ENCODE measurements at places on chromosomes 12 and 14.

DNA sequence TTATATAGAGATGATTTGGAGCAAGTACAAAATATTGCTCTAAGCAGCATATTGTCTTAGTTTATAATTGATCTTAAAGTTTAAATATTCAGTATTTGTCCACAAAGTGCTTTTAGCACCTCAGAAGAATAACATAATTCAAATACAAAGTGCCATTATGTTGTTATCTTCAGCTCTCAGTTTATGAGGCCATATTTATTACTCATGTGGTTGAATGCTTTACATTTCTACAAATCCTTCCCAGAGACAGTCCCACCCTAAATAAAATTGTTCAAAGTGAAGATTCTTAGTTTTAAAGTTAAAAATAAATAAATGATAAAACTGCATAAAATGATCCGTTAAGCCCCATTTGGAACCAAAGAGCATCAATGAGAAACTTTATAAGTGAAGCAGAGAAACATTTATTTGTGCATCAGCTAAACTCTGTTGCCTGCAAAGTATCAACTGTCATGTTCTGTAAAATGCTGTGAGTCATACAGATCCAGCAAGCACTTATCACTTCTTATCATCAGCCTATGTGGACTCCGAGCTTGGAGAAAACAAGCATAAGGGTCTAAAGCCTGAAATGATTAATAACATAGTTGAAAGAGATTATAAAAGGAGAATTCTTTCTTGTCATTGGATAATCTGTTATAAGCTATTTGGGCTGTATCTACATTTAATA is 218.9 kb downstream of the ADAMTS20 start:
- DNase-seq, result no peak

- no peak for DNase-seq
Measured at GRCh38 chr14:44795725-44796124, 166.0 kb downstream of the KLHL28 start.

GRCh38 chr14:39097159-39097558 is 5.9 kb downstream of the SEC23A start:
- no peak for DNase-seq

DNA sequence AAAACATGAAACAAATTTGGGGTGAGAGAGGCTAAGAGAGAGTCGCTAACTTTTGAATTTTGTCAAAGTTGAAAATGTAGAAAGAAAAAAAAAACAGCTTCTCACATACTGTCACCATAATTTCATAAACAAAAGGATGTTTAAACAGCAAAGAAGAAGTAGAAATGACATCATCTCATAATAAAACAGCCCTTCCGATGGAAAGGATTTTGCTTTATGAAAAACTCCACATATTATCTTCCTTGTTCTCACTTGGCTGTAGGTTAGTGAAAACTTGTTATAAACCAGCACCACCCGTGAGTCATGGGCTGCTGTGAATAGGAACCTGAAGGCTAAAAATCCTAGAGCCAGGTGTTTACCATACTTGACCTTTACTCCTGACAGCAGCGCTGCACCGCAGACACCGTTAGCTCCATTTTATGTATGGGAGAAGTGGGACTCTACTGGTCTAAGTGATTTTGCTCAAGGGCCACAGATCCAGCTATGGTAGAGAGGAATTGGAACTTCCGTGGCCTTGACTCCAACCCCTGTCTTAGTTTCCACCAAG is 63.0 kb upstream of the VRK1 start:
- no peak for DNase-seq

DNA sequence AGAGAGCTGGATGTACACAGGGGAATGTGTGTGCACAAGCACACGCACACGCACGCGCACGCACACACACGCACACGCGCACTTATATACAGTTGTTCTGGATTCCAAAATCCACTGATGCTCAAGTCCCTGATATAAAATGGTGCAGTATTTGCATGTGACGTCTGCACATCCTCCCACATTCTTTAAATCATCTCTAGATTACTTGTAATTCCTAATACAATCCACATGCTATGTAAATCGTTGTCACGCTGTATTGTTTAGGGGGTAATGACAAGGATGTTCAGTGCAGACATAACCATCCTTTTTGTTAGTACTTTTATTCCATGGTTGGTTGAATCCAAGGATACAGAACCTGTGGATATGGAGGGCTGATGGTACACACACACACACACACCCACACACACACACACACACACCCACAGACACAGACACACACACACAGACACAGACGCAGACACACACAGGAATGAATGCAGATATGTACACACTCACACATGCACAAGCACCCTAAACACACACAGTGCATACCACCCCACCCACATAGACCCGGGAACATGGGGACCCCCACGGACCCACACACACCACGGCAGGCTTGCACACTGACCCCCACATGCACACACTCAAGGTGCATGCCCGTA is 188.5 kb upstream of the PRMT8 start:
- no peak for DNase-seq

DNA sequence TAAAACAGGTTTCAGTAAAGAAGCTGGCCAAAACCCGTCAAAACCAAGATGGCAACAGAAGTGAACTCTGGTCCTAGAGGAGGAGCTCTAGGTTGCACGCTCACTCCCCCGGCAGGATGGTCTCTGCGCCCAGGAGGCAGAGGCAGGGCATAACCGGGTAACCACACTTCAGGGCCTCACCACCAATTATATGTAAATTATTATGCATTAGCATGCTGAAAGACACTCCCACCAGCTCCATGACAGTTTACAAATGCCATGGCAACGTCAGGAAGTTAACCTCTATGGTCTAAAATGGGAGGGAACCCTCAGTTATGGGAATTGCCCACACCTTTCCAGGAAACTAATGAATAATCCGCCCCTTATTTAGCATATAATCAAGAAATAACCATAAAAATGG is 20.1 kb upstream of the SLC6A12 start:
- no peak for DNase-seq

DNA sequence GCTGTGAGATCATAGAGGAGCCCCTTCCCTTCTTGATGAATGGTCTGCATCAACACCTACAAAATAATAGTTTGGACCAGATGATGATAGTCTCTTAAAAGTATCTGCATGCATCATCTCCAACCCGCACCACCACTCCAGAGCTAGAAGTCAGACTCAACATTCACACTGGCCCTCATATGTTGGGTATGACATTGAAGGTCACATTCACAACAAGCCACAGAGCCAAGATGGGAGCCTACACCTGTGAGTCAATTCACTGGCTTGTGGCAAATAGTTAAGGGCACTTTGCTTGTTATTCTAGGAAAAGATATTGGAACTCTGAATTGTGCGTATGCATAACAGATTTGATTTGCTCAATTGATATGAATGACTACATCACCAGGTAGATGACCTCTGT is 1197.9 kb downstream of the VRK1 start:
- no peak for DNase-seq

DNA sequence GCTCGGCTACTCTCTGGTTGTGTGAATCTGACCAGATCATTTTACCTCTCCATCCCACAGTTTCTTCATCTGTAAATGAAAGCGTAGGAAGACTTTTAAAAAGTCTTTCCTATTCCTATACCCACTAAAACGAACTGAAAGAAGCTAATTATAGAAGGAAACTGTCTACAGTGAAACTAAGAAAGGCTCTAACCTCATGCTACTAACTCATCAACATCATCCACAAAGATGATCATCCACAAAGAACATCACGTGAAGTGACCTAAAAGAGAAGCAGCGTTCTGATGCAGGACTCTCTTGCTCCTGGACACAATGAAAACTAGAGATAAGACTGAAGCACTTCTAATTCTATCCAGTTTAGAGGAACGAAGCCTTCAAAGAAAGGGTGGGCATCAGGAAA is 58.5 kb upstream of the OSBPL8 start:
- no peak for DNase-seq

DNA sequence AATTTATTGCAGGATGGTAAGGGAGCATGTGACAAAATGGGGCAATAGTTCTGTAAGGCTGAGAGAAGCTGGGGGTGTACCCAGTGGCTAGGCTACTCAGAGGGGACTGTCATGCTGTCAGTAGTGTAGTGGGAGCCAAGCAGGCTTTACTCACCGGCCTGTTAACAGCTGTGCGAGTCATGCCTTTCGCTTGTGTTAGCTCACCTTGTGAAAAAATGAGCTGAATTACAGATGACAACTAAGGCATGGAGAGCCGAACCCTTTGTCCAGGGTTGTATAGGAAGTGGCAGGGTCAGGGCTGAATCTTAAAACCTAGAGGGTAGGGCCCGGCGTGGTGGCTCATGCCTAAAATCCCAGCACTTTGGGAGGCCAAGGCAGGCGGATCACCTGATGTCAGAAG is 37.9 kb downstream of the SH2B3 start:
- no peak for DNase-seq
